KG1 (cell line): ENCODE measurements at places on chromosomes 6 and 20.

DNA sequence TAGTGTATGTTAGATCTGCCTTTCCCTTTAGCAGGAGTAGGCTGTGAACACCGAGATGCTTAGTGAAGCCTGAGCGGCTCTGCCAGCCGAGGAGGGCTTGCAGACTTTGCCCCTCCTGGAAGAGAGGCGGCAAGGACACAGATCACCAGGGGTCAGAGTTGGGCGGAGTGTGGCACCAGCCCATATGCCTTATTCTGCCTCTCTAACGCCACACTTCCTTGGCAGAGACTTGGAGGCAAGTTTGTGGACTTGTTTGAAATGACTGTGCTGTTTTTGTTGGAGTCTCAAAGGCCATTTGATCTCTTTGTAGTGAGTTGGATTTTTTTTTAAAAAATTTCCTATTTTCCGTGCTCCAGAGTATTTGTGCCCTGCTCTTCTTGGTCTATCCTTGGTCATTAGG lies 44.5 kb upstream of the CLDN20 start:
- no peak for DNase-seq

DNA sequence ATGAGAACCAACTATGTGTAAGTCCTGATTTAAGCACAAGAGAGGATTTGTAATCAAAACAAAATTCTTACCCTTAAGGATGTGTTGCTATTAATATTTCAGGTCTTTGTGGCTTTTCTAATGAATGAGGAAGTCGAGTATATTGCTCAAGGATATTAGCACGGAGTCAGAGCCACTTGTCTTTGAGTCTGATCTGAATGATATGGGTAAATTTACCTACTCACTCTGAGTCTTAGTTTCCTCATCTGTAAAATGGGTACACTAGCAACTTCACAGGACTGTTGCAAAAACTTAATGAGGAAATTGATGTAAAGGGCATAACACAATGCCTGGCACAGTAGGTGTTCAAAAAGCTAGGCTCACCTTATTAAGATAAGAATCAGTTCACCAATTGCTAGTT lies 30.0 kb upstream of the QKI start:
- no peak for DNase-seq

DNA sequence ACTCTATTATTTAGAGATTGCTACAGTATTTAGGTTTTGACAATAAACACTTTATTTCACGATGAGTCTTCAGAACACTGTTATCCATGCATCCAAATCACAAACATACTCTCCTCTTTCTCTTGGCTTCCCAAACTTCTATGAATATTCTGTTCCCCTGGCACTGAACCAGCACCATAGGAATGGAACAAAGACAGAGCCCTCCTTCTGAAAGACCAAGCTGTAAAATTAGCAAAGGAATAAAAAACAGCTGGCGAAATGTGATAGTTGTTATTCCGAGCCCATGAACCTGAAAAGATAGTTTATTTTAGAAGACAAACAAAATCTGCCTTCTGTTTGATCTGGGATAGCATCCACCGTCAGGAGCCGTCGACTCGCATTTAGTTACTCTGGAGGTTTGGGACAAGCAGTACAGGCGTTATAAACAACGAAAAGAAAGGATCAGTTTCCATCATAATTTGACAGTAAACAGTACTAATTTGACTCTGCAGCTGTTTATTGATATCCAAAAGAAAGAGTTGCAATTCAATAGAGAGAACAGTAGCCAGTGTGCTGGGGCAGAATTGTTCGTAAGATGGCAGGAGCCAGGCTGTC lies 161.4 kb downstream of the CLIC5 start:
- no peak for DNase-seq

- no peak for DNase-seq
Measured at GRCh38 chr6:34046617-34047016, 99.3 kb downstream of the GRM4 start.

DNA sequence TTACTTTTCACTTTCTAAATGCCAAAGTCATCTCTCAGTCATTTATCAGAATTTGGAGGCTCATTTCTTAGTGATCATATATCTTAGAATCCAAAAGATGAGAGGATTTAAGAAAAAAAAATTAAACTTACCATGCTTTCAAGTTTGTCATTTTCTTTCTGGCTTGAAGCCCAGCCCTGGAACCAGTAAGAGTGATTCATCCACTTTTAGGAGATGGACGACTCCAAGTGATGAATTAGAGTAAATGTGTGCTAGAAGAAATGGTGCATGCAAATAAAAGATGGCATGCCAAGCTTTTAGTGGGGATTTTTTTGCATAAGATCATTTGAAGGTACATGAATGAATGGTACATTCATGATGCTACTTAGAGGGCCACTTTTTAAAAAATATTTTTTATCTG lies 20.1 kb downstream of the PLCB1 start:
- no peak for DNase-seq

- DNase-seq = no peak
Measured at GRCh38 chr6:122753688-122754056, 25.8 kb upstream of the FABP7 start.

GRCh38 chr6:2037237-2037926 lies 208.0 kb downstream of the GMDS start:
- DNase-seq = no peak

- no peak for DNase-seq
Measured at GRCh38 chr20:57561356-57562279, 708 bp downstream of the PCK1 start.

GRCh38 chr20:753897-754635 lies 14.2 kb downstream of the SLC52A3 start:
- no peak for DNase-seq

GRCh38 chr20:54345301-54345724 lies 130.1 kb upstream of the DOK5 start:
- no peak for DNase-seq

- no peak for DNase-seq
Measured at GRCh38 chr6:25061289-25061936, 125.7 kb upstream of the RIPOR2 start.

DNA sequence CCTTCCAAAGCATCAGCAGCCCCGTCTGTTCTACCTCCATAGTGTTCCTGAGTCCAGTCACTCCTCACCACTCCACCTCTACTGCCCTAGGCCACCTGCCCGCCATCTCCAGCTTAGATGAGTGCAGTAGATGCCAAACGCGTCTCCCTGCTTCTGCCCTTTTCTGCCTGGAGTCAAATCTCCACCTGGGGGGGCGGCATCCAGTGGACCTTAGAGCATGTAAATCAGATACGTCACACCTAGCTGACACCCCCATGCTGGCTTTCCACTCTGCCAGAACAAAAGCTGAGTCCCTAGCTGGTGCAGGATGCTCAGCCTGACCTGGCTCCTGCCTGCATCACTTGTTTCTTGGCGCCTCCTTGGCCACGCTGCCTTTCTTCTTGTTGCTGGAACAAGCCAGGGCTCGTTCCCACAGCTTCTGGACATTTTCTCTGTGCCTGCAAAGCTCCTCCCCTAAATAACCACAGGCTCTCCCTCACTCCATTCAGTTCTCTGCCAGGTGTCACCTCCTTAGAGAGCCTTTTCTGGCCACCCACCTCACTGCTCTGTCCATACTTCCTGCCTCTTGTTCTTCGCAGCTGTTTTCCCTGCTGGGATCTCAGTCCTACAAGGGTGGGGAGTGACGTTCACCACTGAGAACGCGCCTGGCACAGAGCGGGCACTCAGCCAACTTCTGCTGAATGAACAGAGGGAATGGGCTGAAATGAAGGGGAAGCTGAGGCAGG lies 5.8 kb downstream of the DDR1 start:
- DNase-seq = no peak

DNA sequence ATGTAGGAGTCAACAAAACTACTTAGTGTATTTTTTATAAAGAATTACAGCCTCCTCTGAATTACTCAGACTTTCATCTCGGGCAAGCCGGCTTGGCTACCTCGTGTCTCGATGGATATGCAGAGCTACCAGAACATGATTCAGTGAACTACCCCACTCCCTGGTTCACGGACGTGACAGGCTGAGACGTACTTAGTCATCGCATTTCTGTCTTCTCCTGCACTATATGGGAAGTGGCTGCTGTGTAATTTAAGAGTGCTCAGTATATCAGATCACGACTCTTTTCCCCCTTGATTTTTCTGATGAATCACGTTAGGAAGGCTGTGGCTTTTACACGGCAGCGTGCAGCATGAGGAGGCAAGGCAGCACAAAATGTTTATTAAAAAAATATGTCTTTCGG lies 302.7 kb upstream of the ZFP64 start:
- no peak for DNase-seq

GRCh38 chr6:160156842-160157241 lies 35.2 kb downstream of the SLC22A1 start:
- DNase-seq = no peak

DNA sequence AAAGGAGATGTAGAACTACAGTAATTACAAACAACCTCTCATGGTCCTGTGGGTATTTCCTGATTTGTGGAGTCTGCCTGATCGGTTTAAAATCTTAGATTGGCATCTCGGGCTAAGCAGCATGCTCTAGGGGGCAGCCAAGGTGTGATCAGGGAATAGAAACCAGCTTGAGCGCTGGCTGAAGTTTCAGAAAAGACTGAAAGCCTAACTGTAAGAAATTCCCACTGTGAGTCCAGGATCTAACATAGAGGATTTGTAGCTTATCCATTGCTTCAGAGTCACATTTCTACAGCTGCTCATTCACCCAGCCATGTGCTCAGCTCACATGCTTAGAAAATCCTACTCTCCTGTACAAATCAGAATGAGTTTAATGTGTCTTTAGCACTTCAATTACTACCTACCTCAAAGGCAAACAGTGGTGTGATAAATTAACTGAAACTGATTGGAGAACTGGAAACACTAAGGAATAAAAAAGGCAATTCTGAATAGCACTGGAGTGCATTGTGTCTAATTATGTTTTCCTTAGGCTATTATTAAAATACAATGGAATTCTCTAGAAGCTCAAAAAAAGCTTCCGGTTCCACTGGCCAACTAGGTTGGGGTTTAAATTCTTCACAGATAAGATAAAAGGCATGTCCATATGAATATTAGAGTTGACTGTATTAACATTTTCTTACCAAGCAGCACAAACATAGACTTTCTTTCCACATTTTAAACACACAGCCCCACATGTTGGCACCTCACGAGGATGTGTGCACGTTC lies 73.8 kb upstream of the MPC1 start:
- DNase-seq = no peak

DNA sequence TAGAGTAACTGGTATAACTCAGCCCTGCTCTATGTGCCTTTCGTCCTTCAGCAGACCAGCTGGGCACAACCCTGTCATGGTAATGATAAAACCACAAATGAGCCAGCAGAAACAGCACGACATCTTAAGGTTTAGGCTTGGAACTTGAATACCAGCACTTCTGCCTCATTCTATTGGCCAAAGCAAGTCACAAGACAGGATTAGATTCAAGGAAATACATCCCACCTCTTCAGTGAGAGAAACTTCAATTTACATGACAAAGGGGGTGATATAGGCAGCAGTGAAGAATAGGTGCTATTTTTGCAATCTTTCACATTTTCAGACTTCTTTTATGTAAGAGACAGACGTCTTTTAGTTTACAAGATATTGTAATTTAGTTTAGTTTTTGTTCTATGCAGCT lies 69.8 kb upstream of the SLC35F1 start:
- DNase-seq = no peak

GRCh38 chr6:112014483-112014882 lies 39.4 kb upstream of the CCN6 start:
- no peak for DNase-seq

GRCh38 chr20:63399596-63400375 lies 38.6 kb upstream of the CHRNA4 start:
- no peak for DNase-seq

- no peak for DNase-seq
Measured at GRCh38 chr6:684831-685636, 7.9 kb downstream of the EXOC2 start.

- DNase-seq = no peak
Measured at GRCh38 chr20:48847498-48848205, 19.9 kb upstream of the PREX1 start.

DNA sequence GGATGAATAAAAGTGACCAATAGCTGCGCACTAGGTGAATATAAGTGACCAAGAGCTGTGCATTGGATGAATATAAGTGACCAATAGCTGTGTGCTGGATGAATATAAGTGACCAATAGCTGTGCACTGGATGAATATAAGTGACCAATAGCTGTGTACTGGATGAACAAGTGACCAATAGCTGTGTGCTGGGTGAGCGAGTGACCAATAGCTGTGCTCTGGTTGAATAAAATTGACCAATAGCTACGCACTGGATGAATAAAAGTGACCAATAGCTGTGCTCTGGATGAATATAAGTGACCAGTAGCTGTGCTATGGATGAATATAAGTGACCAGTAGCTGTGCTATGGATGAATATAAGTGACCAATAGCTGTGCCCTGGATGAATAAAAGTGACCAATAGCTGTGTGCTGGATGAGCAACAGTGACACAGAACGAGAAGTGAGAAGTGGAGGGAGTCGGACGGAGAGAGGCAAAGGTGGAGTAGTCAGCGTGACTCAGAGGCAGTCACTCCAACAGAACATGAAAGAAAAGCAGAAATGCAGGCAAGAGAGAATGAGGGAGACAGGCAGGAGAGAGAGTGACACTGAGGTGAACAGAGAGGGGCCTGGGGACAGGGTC lies 38.5 kb downstream of the RBM38 start:
- DNase-seq = no peak

GRCh38 chr6:111121789-111122350 lies 34.6 kb downstream of the SLC16A10 start:
- no peak for DNase-seq

- DNase-seq = no peak
Measured at GRCh38 chr6:33442283-33442682, 12.1 kb upstream of the ZBTB9 start.

DNA sequence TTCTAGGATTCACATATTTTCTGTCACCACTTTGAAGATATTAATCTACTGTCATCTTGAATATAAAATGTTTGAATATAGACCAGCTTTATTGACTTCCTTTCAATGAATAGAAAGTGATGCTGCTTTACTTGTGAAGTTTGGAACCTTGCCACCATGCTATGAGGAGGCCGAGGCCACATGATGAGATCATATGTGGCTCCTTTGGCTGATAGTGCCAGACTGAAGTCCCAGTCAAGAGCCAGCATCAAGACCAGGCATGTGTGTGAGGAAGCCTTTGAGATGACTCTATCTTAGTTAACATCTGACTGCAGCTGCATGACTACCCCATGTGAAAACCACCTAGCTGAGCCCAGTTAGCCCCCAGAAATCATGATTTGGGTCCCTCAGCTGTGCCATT lies 169.5 kb downstream of the OTOR start:
- DNase-seq = no peak

- DNase-seq = no peak
Measured at GRCh38 chr6:85424981-85425380, 24.9 kb upstream of the NT5E start.

GRCh38 chr6:148716811-148717210 lies 30.0 kb upstream of the UST start:
- DNase-seq = no peak

DNA sequence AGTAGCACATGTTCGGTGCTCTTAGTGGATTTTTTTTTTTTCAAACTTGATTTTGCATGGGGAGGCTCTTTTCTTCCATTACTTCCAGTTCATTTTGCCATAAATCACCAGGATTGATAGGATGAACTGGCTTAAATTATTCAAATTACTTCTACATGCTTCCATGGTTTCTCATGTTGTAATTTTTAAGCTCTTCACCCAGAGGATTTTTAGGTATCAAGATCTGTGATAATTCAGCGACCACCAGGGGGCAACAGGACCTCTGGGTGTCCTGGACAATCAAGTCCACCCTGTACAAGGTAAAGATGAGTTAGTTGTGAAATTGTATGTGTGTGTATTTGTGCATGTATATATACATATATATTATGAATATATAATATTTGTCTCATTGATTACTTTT lies 4.2 kb upstream of the EPHA7 start:
- DNase-seq = no peak

- DNase-seq = no peak
Measured at GRCh38 chr6:7300926-7301325, 12.1 kb downstream of the SSR1 start.

- DNase-seq = no peak
Measured at GRCh38 chr20:63132715-63133471, 83.0 kb downstream of the YTHDF1 start.
